B cell (primary cell): ENCODE measurements at places on chromosomes 11 and 22.

DNA sequence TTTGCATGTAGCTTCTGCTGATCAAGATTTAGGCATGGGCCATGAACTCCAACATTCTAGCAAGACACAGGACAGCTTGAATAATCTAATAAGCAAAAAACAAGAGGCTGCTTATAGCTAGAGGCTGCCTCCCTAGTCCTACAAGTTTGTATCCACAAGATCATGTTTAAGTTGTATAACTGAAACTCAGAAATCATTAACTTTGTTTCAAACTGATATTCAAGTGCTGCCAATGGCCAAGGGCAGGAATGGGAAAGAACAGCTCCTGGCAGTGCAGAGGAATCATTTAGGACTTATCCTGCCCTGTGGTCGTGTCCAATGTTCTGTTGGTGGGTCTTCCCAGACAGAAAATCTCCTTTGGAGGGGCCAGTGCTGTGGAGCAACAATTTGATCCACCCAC lies 209.6 kb upstream of the DDI1 start:
- no peak for DNase-seq

GRCh38 chr11:790721-791564 lies 1.1 kb upstream of the CEND1 start:
- DNase-seq: no peak

- DNase-seq: no peak
Measured at GRCh38 chr22:35516723-35517122, 23.9 kb upstream of the RASD2 start.

DNA sequence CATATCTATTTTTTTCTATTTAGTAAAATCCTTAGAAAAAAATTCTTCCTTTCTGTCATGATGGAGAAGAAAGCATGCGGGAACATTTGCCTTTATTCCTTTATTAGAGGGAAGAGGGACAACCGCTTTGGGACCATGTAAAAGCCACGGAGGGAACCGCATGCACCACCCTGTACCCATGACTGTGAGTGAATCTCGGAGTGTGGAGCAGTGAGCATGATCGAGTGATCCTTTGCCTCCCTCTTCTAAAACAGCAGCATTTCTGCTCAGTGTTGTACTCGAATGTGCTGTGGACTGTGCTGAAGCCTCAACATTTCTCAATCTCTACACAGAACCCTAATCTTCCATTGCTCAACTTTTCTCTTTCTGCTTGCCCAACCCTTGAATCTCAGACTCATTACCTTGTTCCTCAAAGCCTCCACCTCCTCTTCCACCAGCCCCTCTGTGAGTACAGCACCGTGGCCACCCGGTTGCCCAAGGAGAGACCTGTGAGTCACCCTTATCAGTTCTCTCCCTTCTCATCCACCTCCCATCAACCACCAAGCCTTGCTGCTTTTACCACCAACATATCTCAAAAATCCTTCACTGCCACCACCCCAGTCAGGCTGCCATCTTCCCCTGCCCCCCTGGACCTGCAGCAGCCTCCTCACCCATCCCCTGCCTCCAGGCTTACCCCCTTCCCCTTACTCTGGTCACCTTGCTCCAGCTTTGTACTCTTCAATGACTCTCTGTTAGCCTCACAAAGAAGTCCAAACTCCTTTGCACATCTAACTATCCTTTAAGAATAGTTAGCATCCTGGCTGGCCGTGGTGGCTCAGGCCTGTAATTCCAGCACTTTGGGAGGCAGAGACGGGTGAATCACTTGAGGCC lies 103.1 kb downstream of the NAT10 start:
- DNase-seq: no peak

- DNase-seq: no peak
Measured at GRCh38 chr22:42704896-42705295, 15.8 kb downstream of the A4GALT start.

DNA sequence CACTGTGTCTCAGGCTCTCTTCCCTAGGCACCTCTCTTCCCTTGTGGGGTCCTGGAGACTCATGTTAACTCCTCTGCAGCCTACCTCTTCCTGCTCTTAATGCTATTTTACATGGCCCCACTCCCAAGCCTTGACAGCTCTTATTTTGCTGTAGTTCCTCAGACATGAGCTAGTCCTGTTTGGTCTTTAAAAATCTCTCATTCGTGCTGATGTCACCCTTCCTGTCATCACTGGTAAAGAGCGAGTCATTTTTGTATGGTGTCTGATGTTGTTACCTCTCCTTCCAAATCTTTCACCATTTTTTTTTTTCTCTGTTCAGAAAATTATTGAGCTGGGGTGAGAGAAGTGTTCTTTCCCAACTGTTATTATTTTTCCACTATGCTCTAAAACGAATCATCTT lies 84.8 kb upstream of the ZBED5 start:
- DNase-seq: no peak

DNA sequence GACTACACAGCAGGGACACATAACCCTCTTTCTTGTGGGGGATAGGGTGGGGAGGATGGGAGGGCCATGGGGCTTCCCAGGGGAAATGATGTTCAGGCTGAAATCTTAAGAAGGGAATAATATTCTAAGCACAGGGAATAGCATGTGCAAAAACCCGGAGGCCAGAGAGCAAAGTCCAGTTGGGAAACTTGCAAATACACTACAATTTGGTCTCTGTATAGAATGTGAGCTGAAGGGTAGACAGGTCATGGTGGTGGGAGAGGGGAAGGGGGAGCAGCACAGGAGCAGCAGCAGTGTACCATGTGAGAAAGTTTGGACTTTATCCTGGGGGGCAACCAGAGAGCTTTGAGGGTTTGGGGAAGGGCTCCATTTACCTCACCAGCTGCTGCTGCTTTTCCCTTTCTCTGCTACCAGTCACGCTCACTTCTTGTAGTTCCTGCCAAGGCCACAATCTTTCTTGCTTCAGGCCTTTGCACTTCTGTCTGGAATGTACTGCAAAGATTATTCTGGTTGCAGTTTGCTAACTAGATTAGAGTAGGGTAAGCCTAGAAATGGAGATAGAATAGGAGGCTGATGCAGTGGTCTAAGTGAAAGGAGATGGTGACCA lies 43.0 kb downstream of the KREMEN1 start:
- DNase-seq: no peak

DNA sequence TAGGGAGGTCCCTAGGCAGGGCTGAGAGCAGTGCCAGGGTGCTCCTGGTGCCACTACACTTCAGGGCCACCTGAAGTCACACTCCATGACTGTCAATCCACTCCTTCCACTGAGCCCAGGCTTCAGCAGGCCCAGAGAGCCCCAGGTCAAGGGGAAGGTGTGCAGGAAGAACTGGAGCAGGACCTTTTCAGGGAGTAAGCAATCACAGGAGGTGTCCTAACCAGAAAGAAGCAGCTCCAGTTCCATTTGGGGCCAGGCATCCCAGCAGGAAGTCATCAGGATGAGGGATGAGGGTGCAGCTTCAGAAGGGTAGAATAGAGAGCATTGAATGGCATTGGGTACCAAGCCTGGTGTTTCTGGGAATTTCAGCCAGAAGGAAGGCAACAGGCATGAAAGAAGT lies 556.5 kb downstream of the INSC start:
- no peak for DNase-seq

DNA sequence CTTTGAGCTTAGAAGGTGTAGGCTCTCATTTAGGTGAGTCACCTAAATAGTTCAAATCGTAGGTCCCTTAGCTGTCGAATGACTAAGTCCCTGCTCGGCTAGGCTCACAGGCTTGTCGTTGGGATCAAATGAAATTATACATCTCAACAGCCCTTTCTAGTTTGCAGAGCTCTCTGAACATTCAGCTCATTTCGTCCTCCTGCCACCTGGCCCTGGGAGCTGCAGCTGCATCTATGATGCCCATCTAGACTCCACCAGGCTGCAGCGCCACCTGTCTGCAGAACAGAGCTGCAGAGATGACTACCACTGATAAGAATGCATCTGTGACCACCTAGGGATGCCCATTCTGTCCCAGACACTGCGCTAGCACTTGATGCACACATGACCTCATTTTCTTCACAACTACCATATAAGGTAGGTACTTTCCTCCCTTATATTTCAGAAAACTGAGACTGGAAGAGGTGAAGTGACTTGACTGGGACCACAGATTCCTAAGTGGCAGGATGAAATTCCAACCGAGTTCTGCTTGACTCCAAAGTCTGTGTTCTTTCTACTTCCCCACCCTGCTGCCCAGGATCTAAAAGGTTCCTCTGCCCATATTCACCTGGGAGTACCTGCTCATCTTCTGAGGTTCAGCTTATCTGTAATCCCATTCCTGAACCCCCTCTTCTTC lies 141.1 kb upstream of the NARS2 start:
- DNase-seq: peak; percentile 13

GRCh38 chr11:121225382-121225781 lies 67.2 kb upstream of the SC5D start:
- DNase-seq: no peak

DNA sequence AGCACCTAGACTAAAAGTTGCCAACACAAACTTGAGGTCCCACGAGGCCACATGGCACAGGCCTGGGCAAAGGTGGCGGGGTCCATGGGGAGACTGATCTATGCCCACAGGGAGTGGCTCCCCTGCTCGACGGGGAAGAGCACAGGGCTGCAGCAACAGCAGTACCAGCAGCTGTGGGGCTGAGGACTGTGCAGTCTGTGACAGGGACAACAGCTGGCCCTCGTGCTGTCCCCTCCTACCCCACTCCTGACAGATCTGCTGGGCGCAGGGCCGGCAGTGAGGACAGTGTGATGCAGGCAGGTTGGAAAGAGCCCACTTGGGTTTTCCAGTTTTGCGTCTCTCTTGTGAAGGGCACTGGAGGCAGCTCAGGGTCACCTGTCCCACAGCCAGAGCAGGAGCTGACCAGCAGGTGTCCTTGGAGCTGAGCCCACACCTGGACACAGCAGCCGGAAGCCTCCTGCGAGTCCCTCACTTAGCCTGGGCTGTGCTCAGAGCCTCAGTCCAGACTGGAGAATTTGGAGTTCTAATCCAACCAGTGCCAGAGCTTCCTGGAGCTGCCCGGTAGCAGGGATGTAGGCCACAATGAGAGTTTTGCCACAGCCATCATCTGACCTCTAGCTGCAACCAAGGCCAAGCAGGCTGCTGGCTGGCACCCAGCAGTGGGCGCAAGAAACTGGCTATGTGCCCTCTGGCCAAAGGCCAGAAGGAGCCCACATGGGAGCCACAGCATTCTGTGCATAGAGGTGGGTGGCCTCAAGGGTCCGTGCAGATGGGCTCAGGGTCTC lies 3.6 kb upstream of the GAS2L1 start:
- DNase-seq: no peak

GRCh38 chr22:26660961-26661578 lies 3.7 kb downstream of the MIAT start:
- DNase-seq: no peak

DNA sequence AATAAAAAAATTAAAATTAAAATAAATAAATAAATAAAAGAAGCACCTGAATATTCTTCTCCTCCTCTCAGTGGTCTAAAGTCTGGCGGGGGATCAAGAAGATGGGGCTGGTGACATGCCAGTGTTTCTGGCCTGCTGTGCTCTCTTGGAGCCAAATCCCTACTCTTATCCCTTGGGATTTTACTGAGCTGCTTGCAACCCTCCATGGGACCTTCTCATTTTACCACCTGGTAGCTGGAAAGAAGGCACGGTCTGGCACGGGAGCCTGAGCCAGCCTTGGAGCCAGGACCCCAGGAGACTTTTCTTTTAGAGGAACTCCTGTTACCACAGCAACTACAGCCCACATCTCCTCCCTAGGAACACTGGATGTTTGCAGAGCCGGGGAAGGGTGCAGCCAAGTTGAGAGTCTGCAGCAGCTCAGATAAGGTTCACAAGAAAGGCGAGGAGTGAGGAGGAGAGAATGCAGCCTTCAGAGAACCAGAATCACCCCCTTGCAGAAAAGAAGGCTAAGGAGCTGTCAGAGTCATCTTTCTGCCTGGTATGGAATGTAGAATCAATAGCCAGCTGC lies 21.4 kb downstream of the CD6 start:
- no peak for DNase-seq

- DNase-seq: no peak
Measured at GRCh38 chr22:41352058-41352457, 29.7 kb upstream of the TEF start.

DNA sequence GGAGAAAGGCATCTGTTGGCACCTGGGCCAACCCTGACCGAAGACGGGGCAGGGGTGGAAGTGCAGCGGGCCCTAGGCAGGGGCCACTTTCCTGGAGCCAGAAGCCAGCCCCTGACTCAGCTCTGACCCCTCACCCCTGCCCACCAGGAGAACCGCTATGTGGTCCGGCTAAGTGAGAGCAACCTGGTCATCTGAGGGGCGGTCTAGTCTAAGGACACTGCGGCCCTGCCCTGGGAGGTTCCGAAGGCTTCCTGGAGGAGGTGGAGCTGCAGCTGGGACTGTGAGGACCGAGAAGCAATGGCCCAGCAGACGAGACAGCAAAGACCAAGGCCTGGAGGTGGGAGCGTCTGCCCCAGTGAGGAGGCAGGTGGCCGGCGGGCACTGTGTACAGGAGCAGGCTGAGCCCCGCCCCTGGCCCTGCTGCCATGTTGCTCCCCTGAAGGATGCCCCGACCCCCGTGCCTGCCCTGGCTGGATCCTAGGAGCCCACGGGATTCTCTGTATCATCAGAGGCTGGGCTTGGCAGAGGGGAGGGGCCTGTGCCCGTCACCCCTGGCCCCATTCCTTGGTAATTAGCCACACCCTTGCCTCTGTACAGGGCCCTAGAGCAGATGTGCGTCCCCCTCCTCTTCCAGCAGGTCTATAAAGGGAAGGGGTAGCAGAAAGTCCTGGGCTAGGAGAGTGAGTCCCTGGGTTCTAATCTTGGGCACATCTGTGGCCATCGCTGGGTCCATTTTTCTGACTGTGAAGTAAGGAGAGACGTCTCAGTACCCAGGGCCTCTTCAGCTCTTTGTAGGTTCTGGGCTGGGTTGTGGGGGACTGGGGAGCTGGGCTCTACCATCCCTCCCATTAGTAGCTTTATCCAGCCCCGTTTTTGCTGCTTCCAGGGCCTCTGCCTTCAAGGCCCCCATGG lies 19.4 kb downstream of the RELT start:
- DNase-seq: peak; percentile 32

DNA sequence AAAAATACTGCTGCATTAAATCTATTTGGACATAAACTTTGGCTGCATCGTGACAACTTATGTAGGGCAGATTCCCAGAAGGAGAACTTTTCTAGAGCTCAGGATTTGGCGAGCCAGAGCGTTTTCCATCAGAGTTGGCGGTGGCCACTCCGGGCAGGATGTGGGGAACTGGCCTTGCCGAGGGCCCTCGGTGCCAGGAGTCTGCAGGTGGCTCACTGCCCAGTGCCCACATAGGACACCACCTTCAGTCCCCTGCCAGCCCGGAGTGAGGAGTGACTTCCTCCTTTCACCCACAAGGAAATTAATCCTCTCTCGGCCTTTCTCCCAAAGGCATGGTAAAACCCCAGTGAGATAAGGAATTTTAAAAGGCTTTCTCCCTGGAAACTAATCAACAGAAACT lies 1.6 kb upstream of the LGALS2 start:
- no peak for DNase-seq

GRCh38 chr11:111684251-111684650 lies 81.9 kb downstream of the PPP2R1B start:
- no peak for DNase-seq

DNA sequence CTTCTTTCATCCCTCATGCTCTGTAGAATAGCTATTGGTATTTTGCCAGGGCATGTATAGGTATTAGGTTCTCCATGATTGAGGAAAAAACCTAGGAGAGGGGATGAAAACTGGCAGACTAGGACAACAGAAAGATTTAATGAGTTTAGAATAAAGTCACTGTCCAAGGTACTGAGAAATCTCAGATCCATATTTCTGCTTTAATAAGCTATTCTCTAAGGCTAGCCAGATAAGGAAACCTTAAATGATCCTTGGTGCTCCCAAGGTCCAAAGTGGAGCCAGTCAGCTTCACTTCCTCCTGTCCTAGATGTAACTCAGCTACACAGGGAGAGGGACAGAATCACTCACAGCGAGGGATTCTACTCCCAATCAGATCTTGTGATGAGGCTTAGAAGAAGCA lies 13.7 kb upstream of the CSNK2A3 start:
- DNase-seq: no peak
